ENCODE measurements at places on chromosomes 12 and 14.

DNA sequence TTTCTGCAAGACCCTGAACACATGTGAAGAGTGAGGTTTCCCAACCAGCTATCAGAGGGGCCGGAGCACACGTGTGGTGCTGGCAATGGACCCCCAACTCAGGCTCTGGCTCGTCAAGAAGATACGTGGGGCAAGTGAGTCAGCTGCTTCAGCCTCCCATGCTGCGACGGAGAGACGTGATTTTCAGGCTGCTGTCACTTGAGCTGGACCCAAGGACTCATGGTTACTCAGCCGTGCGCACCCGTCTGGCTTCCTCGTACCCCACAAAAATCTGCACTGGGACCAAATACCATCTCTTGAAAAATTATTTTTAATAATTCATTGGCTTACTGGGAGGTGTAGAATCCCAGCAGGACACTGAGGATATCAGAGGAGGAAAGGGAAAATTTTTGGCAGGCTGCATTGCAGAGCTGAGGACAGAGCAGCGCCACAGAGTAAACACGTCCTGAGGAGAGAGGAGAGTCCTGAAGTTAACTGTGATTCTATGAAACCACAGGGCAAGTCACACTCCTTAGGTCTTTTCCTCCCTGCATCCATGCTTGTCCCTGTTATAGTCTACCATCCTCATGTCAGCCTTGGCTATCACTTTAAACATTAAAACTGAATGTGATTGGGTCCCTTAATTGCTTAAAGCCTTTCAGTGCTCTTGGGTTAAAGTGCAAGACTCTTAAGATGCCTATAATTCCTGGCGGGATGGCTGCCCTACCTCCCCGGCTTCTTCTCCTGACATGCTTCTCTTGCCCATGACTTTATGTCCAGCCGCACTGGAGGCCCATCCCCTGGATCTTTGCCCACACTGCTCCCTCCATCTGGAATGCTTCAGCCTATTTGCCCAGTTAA, 95.3 kb upstream of the SLC35F4 start:
- no peak for DNase-seq

GRCh38 chr14:58899317-58899713, 261.6 kb downstream of the DACT1 start:
- no peak for DNase-seq

GRCh38 chr12:67833602-67834001, 155.6 kb upstream of the IFNG-AS1 start:
- no peak for DNase-seq

DNA sequence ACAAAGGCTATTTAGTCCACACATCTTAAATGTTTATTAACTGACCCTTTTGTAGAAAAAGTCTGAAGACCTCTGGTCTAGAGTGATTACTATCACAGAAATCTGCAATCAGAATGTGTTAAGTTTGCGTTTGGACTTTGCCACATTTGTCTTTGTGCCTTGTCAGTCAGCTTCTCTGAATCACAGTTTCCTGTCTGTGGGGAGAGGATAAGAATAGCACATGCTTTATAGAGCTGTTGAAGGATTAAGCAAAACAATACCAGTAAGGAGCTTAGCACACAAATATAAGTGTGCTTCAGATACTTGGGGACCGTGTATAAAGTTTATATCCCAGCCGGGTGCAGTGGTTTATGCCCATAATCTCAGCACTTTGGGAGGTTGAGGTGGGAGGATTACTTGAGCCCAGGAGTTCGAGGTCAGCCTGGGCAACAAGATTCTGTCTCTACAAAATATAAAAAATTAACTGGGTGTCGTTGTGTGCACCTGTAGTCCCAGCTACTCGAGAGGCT, 63.0 kb upstream of the BTG1 start:
- DNase-seq, result no peak

DNA sequence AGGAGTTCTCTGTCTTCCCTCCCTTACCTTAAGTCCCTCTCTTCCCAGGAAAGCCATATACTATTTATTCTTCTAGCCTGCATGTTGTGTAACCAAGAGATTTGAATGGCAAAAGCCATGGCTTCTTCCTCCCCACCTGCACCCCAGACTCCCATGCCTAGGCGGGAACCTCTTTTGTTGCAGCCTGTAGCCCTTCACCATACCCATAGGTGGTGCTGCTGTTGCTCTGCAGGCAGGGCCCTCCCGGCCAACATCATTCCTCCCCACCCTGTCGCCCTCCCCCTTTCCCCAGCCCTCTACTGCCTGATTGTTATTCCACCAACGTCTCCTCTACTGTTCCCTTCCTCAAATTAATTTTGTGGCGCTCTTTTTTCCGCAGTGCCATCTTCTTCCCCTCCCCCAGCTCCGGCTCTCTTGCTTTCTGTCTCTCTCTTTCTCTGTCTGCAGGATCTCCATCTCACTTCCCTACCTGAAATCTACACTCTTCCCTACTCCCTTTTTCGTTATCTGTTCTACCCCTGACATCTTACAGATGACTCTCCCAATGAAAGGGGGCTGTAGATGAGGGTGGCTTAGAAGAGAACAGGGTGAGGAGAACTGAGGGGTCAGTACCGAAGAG, 13.8 kb downstream of the NGDN start:
- no peak for DNase-seq

DNA sequence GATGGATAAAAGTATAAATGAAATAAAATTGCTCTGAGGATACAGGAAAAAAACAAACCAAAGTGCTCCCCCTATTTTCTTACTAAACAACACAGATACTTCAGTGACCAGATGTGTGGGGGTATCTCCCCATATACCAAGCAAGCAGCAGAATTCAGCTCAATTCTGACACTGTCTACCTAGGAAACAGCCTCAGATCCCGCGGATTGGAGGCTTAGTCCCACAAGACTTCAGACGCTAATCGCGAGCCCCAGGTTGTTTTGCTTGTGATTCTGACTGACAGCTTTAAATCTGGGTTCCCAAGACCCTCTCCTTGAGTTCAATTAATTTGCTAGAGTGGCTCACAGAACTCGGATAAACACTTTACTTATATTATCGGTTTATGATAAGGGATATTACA, 17.3 kb downstream of the NFKBIA start:
- DNase-seq, result no peak

DNA sequence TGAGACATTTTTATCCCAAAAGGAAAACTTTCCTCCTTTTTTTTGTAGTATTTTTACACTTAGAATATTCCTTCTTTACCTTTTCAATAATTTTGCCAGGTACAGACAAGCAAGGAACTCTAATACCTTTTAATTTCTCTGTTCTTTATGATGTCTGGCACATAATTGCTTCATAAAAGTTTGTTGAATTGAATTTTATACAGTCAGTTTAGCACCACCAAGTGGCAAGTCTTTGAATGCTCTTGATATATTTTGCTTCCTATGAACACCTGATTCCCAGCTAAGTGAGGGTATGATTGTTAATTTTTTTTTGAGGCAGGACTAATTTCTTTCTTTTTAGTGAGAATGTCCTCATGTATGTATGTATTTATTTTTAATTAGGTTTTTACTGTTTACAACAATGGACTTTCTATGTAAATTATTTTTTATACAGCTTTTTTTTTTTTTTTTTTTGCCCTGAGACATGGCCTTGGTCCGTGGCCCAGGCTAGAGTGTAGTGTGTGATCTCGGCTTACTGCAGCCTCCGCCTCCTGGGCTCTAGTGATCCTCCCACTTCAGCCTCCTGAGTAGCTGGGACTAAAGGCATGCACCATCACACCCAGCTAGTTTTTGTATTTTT, 6.9 kb downstream of the TBC1D15 start:
- no peak for DNase-seq

GRCh38 chr12:132373901-132374611, 44.7 kb upstream of the GALNT9 start:
- DNase-seq, result no peak

GRCh38 chr12:132218527-132218875, 74.2 kb downstream of the NOC4L start:
- no peak for DNase-seq

DNA sequence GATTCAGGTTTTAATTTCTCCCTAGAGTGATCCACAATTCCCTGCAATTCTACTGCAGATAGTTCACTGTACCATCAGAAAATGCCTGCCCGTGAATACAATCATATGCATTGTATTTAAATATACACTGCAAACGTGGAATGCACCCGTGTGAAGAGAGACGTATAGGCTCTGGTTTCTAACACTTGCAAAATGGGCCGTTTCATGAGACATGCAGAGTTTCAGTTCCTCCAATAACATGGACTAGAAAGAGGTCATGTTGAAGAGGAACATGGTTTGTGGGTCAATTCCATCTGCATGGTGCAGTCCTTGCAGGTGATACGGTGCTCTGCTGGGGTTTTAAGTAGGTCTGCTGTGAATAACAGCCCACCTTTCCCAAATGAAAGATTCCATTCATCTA, 373.3 kb downstream of the TMEM132D start:
- no peak for DNase-seq

- no peak for DNase-seq
Measured at GRCh38 chr14:103019826-103020225, 37.5 kb downstream of the CDC42BPB start.

DNA sequence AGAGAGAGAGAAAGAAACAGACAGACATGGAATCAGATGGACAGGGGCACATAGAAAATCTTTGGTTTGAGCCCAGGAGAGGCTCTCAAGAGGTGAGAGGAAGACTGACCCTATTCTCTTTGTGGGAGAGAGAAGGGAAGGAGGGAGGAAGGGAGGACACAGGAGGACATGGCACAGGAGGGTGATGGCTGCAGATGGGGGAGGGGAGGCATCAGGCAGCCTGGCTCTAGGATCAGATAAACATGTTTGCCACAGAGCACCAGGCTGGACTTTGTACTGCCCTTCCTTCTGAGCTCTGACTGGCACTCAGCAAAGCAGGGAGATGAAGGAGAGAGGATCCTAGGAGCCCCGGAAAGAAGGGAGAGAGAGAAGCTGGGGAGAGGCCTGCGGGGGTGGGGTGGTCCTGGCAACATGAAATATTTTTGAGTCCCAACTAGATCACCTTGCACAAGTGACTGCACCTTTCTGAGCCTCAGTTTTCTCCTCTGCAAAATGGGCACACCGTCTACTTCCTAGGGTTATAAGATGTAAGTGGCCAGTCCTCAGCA, 6.1 kb downstream of the HNF1A start:
- DNase-seq, result no peak

- DNase-seq, result no peak
Measured at GRCh38 chr12:123519141-123520001, 14.1 kb downstream of the RILPL1 start.

DNA sequence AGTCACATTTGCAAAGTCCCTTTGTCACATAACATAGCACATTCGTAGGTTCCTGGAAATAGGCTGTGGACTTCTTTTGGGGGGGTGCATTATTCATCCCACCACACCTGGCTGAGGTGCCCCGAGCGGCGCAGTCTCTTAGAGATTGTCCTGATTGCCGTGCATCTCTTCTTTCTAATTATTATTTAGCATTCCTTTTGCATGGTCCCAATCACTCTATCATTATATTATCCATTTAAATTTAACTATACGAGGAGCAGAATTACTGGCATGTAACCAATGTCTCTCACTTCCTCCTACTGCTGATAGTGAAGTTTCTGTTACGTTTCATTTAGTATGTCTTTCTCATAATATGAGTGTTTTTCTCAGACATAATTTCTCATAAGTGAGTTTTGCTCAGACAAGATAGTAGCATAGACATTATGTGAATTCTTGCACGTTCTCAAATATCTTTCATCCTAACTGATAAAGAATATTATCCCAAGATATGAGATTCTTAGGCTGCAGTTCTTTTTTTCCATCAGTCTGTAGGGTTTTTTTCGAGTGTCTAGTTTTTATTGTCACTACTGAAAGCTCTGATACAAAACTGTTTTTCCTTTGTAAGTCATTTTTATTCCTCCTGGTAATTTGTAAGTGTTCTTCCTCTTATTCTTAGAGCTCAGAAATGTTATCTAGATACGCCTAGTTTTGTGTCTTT, 444.3 kb downstream of the NELL2 start:
- no peak for DNase-seq

- no peak for DNase-seq
Measured at GRCh38 chr14:49975799-49976198, 82.9 kb downstream of the ARF6 start.

DNA sequence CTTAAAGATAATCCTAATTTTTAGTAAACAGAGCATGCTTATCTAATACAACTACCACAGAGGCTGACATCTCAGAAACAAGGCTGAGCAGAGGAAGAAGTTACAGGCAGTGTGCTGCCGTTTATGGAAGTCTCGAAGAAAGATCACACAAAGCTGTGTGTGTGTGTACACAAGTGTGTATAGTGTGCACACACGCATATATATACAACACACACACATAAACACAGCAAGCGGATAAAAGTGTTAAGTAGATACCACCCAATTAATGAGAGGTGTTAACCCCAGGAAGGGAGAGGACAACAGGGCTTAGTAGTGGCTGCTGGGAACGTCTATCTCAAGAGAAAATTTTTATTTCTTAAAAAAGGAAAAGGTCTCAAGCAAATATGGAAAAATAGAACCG, 15.3 kb downstream of the CCDC88C start:
- no peak for DNase-seq

GRCh38 chr12:34333337-34333736, 311.0 kb downstream of the ALG10 start:
- DNase-seq, result no peak

GRCh38 chr14:60235440-60235839, 13.6 kb upstream of the PPM1A start:
- DNase-seq, result no peak

- DNase-seq, result no peak
Measured at GRCh38 chr14:86088156-86088555, 558.2 kb downstream of the FLRT2 start.

DNA sequence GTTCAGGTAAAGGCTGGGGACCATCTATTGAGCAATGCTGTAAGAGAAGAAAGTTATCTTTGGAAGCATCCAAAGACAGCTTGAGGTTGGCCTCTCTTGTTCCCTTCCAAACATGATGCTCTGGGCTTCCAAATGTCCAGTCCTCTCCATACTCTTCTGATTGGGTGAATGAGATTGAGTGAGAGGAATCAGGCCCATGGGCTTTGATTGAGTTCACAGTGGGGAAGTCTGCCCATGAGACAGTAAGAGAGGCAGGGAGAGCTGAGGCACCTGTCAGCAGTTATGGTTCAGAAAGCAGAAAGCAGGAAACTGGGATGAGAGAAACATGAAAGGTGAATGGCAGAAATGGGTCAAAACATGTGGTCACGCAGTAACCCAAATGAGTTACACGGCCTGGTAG, 1006.9 kb downstream of the VRK1 start:
- no peak for DNase-seq

Measured in stimulated activated CD8-positive, alpha-beta memory T cell treated with anti-CD3 and anti-CD28 coated beads, Interleukin-15, amount 100 ng/mL, for 24 hours (primary cell).